Non-pigmented ciliary epithelial cell (primary cell): ENCODE measurements at places on chromosomes 16 and 17.

DNA sequence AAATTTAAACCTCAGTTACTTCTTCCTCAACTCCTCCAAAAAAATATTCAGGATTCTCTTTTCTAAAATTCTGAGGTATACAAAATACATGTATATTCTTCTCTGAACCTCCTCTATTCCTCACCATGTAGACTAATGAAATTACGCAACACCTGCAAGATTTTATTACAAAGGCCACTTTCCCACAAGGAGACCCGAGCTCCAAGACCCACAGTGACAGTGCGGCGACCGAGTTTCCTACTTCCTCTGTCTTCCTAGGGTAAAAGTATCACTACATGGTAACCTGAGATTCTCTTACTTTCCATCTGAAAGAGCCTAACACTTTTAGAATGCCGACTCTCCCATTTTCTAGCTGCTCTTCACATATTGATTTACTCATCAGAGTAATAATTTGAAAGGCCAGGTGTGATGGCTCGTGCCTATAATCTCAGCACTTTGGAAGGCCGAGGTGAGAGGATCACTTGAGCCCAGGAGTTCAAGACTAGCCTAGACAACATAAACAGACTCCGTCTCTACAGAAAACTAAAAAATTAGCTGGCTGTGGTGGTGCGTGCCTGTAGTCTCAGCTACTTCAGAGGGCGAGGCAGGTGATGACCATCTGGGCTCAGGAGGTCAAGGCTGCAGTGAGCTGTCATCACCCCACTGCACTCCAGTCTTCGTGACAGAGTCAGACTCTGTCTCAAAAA lies 35.7 kb downstream of the CYTH1 start:
- no peak for DNase-seq

DNA sequence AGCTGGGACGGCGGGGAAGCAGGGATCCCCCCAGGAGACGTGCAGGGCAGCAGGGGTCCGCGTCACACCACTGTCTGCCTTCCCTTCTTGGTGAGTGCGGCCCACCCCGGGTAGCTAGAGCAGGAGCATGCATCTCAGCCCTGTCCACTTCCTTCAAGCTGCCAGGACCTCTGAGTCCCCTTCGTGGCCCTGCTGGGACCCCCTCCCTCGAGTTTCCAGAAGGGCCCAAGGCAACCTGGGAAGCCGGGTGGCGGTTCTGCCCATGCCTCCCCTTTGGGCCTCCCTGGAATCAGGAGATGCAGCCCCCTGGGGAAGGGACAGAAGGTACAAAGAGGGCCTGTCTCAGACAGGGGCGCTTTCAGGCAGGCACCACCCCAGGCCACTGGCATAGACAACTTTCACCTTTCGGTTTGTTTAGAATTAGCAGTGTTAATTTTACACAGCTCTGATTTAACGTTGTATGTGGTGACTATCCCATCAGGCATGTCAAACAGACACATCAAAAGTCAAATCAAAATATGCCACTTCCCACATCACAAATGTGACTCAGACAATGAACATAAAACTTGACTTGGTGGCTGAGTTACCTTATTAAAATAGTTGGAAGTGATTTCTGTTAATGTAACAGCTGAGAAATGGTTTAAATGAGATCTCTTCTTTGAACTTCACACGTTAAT lies 94.5 kb upstream of the METRNL start:
- DNase-seq, result no peak

GRCh38 chr17:44922136-44922535 lies 6.8 kb upstream of the GFAP start:
- DNase-seq, result no peak

GRCh38 chr16:85202631-85203461 lies 90.6 kb upstream of the CIBAR2 start:
- DNase-seq, result no peak

- no peak for DNase-seq
Measured at GRCh38 chr16:87583453-87584131, 18.7 kb upstream of the JPH3 start.

- DNase-seq, result no peak
Measured at GRCh38 chr16:37511-37910, 15.9 kb downstream of the POLR3K start.

- DNase-seq, result no peak
Measured at GRCh38 chr17:64165347-64165746, 35.4 kb upstream of the ERN1 start.

DNA sequence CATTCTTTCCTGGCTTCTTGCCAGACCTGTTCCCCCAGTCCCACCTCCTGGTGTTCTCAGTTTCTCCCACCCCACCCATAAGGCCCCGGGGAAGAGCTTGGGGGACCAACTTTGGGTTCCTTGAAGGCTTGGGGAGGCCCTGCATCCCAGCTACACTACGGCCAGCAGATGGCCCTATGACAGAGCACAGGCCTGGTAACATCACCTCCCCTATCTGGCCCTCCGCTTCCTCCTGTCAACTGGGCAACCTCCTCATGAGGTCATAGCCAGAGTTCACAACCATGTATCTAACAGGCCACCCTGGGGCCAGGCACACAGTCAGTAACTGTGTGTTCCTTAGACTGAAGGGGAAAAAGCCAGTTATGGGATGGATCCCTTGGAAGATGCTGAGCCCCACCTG lies 31.4 kb downstream of the MYO15A start:
- no peak for DNase-seq

DNA sequence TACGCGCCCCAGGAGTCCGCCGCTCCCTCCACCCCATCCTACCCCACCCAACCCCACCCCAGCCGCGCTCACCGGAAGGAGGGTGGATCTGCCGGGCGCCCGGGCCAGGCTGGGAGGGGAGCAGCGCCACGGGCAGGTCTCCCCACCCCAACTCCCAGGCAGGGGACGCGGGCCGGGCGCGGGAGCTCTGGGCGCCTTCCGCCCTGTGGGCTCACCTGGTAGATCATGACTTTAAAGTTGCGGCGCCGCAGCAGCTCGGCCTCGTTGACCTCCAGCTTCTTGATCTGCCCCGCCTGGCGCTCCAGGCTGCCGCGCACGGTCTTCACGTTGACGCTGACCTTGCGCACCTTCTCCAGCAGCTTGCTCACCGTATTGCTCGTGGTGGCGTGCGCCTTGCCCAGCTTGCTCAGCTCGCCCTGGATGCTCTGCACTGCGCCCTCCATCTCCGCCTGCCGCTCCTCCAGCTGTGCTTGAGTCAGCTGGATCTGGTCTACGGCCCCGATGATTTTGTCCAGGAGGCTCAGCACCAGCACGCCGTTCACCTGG lies 571 bp downstream of the CAVIN1 start:
- no peak for DNase-seq

DNA sequence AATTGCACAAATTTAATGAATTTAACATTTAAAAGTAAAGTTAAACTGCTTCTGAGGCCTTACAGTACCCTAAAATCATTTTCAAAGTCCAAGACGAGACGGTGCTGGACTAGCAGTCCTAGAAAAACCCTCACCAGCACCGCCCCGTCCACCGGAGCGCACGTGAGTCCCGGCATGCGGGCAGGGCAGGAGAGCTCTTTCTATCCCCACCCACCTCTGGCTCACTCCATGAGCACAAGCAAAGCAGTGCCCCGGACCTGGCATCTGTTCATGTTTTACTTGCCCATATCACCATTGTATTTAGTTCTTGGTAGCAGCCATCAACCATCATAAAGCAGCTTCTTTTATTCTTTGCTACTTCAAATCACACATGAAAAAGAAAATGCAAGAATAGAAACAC lies 41.7 kb downstream of the ANKRD11 start:
- DNase-seq, result no peak

DNA sequence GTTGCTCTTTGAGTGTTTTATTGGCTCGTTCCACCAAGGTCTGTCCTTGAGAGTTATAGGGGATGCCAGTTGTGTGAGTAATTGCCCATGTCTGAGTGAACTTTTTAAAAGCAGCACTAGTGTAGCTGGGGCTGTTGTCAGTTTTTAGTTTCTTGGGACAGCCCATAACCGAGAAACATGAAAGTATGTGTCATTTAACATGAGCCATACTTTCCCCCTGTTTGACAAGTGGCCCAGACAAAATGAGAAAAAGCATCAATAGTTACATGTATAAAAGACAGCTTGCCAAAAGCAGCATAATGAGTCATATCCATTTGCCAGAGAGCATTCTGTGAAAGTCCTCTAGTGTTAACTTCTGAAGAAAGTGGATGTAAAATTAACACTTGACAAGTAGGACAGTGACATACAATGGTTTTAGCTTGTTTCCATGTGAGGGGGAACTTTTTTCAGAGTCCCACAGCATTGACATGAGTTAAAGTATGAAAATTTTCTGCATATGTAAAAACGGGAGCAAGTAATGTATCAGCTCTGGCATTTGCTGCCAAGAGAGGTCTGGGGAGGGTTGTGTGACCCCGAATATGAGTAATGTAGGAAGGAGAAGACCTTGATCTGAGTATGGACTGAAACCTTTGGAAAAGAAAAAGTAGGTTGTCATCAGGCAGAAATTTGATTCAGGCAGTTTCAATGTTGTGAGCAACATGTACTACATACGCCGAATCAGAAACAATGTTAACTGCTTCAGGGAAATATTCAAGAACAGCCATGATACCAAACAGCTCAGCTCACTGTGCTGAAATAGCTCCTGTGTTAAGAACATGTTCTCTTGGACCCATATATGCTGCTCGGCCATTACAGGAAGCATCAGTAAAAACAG lies 56.8 kb upstream of the ARL4D start:
- DNase-seq, result no peak

DNA sequence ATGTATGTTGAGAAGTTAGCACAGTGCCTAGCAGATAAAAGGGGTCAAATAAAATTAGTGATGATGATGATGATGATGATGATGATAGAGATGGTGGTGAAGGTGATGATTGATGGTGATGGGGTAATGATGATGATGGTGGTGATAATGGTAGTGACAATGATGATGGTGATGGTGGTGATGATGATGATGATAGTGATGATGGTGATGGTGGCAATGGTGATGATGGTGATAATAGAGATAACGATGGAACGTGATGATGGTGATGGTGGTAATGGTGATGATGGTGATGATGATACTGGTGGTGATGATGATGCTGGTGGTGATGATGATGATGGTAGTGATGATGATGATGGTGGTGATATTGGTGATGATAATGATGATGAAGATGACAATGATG lies 223.7 kb downstream of the FOXL1 start:
- no peak for DNase-seq

GRCh38 chr17:52536489-52536888 lies 378.0 kb upstream of the CA10 start:
- DNase-seq, result no peak
